ENCODE measurements at places on chromosomes 2 and 18.

- no peak for DNase-seq
These were observed 51.2 kb downstream of the MAP3K20 start for GRCh38 chr2:173126819-173127218.

DNA sequence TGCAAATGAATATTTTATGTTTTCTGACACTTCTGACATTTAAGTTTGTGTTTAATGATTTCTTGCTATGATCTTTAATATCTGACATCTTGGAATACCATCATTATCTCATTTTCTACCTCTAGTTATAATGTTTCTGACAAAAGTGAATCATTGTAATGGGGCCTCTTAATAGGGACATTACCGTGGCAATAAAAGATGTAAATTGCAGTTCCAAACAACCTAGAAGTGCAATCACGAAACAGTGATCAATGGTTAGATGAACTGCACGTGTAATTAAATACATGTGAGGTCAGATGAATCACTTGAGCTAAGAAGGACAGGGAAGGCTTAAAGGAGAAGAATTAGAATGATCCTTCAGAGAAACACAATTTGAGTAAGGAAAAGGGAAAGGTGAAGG lies 1078.3 kb downstream of the DPP10 start:
- no peak for DNase-seq

DNA sequence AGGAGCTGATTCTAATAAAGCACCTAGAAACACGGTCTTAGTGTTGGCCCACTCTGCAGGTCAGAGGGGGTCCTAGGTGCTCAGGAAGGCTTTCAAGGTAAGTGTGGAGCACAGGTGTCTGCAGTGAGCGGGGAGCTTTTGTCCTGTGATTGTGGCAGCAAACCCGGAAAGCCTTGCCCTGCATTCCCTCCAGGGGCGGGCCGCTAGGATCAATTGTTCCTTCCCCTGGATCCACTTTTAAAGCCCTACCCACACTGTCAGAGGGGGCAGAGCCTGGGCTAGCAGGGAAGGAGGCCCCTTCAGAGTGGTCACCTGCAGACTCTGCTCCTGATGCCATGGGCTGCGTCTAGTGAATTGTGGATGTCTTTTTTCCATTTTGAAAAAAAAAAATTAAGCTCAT lies 176.0 kb downstream of the CTIF start:
- DNase-seq, result no peak

DNA sequence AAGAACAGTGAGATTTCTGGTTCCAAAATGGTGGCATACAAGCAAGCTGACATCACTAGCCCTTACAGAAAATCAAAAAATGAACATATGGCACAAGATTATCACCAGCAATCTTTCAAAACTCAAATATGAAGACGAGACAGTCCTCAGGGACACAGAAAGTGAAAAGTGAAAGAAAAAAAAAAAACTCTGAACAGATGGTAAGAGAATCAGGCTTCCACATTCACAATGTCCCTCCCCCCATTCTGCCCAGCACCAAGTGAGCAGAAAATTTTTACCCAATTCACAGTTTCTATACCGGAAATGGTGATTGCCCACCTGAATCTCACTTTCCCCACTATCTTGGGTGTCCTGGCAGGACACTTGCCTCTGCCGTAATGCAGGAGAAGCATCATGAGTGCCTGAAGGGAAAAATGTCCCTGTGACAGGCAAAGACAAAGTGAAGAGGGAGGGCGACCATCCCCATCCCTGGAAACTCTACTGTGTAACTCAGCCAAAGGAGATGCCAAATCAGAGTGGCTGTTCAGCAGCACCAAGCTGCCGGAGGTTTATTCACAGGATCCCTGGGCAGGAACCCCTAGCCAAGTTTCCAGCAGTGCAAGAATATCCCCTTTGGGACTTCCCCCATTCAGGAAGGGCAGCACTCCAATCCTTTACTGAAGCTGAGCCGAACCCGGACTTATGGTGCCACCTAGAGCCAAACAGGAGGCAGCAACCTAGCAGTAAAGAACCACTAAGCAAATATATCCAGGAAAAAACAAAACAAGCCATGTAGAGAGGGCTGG lies 312.2 kb downstream of the LRATD1 start:
- DNase-seq, result peak; percentile 29

DNA sequence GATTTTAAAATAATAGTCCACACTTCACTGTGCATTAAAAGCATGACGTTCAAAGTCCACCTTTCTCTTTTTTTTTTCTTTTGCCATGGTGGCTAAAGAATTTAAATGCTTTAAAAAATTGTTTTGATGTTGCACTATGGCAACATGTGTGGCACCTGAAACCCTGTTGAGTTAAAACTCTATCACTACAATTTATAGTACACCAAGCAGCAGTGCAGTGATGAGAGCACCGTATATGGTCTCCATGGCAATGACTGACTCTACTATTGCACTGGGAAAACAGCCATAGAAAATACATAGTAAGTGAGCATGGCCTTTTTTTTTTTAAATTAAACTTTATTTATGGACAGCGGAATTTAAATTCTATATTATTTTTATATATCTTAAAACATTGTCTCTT lies 298.8 kb downstream of the FIGN start:
- DNase-seq, result no peak

DNA sequence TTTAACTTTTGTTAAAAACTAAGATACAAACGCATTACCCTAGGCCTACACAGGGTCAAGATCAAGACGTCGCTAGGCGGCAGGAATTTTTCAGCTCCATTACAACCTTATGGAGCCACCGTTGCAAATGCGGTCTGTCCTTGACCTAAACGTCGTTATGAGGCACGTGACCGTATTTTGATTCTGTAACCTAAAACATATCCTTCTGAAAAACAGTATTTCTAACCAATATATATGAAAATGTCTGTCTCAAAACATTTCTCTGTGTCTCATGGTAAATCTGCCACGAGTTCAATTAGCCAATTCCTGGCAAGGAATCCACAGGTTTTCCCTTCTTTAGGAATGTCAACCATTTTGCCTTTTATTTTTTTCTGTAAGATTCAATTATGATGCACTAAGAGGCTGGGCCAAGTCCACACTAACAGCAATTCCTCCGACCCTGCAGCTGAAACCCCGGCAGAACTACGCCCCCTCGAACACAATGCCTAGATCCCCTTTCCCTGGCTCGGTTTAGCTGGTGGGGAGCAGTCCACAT lies 1.7 kb downstream of the RTN4 start:
- peak; percentile 11 for DNase-seq

- no peak for DNase-seq
These were observed 113.9 kb downstream of the MYO5B start for GRCh38 chr18:50080932-50081560.

DNA sequence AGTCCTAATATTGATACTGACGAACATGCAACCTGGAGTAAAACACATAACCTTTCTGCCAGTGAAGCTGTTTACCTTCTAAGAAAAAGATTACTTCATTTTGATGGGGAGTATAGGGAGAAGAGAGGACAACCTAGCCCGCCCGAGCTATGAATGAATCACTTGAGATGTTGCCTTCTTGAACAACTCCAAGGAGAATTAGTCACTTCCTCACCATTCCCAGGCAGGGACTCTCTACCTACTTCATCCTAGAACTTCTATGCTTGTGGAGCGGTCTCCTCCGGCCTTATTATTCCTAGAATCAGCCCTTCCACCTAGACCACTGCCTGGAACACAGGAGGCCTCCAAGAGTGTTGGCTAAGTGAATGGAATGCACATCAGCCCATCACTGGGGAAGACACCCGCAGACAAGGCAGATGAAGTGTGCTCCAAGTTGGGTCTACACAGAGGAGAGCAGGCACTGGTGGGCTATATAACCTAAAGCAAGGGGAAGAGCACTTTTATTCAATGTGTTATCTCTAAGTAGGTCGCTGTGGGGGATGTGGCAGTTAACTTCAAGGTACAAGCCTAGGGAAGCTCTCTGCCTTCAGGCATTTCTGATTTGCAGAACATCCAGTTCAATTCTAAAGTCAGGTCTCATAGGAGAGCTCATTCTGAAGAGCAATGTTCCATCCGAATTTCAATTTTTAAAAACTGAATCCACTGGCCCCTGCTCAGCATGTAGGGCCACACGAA lies 57.4 kb downstream of the STK39 start:
- peak; percentile 17 for DNase-seq

GRCh38 chr18:62612289-62612645 lies 89.4 kb downstream of the ZCCHC2 start:
- no peak for DNase-seq

GRCh38 chr18:24273596-24273995 lies 124.0 kb downstream of the OSBPL1A start:
- no peak for DNase-seq

- DNase-seq, result no peak
These were observed 411.1 kb downstream of the RAD51AP2 start for GRCh38 chr2:17107151-17107550.

- DNase-seq, result peak; percentile 41
These were observed 94.6 kb upstream of the SCG2 start for GRCh38 chr2:223696719-223697118.

DNA sequence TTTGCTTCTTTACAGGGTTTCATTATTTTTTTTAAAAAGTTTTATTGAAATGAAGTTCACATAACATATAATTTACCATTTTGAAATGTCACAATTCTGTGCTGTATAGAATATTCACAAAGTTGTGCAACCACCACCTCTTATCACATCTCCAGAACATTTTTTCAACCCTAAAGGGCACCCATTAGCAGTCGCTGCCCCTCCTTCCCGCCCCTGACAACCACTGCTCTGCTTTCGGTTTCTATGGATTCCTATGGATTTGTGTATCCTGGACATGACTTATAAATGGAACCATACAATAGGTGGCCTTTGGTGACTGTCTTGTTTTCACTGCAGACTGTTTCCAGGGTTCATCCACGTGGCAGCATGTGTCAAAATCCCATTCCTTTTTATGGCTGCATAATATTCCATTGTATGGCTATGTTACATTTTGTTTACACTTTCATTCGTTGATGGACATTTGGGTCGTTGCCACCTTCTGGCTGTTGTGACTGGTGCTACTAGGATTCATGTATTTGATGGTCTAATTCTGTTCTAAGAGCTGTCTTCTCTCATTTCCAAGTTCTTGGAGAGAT lies 52.6 kb downstream of the SH3BP4 start:
- no peak for DNase-seq

GRCh38 chr2:39524756-39525635 lies 87.9 kb upstream of the MAP4K3 start:
- DNase-seq, result no peak

- DNase-seq, result no peak
These were observed 854.3 kb downstream of the LRRTM4 start for GRCh38 chr2:76667821-76668271.

GRCh38 chr18:68316636-68317035 lies 398.3 kb downstream of the TMX3 start:
- no peak for DNase-seq

- DNase-seq, result no peak
These were observed 127.5 kb downstream of the MC4R start for GRCh38 chr18:60245096-60245495.

GRCh38 chr18:23585007-23585871 lies 1.1 kb downstream of the NPC1 start:
- no peak for DNase-seq

DNA sequence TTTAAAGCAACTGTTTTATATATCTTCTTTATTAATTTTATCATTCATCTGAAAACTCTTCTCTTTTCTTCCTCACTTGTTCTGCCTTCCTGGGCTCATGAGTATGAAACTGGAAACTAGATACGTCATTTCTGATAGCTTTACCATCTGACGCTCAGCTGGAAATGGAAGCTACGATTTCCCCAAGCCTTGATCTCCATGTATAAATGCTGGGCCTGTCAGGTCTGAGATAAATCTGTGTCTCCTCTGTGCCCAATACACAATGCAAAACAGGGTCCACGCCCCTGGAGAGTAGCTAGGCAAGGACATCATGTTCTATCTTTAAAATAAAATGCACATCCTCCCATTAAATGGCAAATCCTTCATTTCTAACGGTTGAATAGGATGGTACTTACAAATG lies 238.4 kb downstream of the AFF3 start:
- no peak for DNase-seq

DNA sequence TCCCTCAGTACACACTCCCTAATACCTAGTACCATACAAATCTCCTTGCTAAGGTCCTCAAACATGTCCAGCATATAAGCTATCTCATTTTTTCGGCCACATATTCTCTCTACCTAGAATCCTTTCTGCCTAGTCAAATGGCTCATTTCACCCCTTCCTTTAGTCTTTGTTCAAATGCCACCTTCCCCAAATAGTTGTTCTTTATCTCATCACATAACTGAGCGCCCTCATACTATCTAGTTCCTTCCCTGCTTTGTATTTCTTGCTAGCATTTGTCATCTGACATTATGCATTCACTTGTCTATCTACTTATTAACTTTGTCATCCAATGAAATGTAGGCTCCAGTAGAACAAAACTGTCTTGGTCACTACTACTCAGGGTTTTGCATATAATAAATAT lies 35.5 kb downstream of the RPRD1A start:
- no peak for DNase-seq

DNA sequence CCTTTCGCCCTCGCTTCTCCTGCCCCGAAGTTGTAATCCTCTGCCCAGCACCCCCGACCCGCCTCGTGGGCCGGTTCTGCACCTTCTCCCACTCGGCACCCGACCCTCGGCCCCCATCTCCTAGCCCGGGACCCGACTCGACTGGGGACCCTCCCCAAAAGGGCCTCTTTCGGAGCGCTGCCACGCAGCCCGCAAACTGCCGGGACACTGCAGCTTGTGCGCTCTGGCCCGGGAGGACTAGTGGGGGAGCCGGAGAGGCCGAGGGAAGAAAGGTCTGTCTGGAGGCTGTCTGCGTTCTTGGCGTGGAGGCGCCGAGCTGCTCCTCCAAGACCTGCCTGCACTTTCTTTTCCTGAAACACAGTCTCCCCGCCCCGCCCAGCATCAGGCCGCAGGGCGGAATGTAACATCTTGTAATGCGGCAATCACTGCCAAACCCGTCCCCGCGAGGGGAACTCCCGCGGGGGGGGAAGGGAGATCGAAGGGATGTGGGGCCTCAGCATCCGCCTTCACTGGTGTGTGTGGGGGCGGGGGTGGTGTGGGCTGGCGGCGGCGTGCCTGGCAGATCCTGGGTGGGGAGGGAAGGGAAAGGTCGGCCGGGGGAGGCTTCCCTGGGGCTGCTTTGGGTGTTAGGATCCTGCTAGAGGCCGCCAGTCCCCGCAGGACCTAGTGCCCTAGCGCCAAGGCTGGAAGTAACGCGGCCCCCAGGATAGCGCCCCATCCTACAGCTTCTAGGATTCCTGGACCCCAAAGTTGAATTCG lies 7.4 kb downstream of the DLX2 start:
- DNase-seq, result peak; percentile 83

All from COLO829 (cell line).